ENCODE measurements at places on chromosomes 7 and 10.
A peak's percentile ranks its signal among the peaks of the same experiment; 100 is the strongest.

DNA sequence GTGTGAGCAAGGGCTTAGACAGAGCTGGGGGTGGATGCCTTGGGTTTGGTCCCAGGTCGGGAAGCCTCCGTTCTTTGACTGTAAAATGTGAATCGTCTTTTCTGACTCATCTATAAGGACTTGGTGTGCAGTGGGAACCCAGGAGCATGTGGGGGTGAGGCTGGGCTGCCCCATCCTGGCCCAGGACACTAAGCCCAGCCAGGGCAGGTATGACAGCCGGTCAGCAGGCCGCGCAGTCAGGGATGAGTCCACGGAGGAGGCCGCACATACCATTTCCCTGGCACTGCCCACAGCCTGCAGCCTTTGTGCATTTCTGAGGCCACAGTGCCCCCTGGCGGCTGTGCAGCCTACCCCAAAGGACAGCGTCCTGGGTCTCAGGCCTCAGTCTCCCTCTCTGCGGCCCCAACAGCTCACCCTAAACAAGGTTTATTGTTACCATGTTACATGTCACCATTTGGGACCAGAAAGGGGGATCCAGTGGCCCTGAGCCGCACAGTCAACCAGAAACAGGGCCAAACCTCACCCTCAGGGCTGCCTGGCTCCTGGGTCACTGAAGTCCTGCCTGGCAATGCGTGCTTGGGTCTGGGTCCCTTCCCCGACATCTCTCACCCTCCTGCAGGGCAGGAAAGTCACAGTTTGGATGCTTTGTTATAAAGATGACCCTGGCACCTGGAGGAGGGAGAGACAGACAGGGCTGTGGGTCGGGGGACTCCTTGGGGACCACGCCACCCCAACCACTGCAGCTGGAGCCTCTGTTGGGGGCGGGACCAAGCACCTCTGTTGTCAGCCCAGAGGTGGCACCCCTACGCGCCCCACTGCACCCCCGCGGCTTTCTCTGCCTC is 14.4 kb upstream of the SH2B2 start:
- DNase-seq = peak; percentile 90

DNA sequence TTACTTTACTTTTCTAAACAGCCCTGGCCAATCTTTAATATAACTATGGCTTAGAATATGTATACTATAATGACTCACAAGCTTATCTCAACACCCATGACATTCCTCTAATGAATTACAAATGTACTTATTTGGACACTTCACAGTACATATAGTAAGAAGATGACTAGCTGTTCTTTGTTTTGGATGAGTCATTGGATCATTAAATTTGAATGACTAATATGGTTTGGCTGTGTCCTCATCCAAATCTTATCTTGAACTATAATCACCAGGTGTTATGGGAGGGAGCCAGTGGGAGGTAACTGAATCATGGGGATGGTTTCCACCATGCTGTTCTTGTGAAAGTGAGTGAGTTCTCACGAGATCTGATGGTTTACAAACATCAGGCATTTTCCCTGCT is 807.5 kb upstream of the SORCS1 start:
- DNase-seq = no peak

DNA sequence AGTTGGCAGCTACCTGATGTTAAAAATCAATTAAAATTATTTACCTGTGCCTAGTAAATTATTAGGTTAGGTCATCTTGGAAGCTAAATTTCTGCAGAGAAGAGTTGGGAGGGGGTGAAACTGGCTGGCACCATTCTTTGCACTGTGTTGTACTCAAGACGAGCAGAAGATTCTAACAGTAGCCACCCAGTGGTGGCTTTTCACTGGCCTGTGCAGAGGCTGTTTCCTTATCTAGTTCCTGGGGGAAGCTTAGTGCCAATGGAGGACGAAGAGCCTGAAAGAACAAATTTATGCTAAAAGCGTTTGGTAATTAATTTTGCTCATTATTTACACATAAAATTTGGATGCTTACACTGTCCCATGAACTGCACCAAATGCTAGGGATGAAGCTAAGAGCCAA is 595.3 kb downstream of the XPNPEP1 start:
- DNase-seq = no peak

- DNase-seq = no peak
Observed at GRCh38 chr7:81960026-81960425, 190.2 kb upstream of the HGF start.

DNA sequence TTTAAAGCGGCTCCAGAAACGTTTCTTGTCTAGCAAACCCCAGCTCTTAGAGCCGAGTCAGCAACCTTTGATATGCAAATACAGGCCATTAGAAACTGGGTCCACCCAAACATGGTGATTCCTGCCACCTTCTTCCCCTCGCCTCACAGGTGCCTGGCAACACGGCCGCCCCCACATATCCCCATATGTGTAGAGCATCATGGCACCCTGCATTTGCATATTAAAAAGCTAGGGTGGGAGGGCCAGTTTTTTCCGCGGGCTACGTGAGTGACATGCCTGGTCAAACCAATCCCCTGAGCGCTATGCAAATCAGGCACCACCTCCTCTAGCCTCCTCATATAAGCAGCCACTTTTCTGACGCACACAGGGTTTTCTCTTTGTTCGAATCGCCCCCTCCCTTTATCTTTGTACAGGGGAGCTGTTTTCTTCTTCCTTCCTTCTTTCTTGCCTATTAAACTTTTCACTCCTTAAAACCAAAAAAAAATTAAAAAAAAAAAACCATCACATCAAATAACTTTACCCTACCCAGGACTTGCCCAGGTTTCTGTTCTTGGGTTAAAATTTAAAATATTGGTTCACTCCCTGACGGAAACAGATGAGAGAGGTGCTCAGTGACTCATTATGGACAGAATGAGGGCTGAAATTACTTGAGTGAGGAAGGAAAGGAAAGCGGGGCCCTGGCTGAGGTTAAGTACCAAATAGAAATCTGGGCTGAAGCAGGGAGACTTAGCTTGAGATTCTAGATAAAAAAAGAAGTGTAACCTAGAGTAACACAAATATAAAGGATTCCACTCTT is 59.8 kb downstream of the COA1 start:
- DNase-seq = no peak

- no peak for DNase-seq
Observed at GRCh38 chr7:28203508-28204240, 23.1 kb upstream of the JAZF1 start.

GRCh38 chr10:94630017-94630688 is 53.4 kb upstream of the CYP2C18 start:
- DNase-seq = peak; percentile 40

GRCh38 chr10:94493463-94493862 is 52.1 kb upstream of the HELLS start:
- no peak for DNase-seq

DNA sequence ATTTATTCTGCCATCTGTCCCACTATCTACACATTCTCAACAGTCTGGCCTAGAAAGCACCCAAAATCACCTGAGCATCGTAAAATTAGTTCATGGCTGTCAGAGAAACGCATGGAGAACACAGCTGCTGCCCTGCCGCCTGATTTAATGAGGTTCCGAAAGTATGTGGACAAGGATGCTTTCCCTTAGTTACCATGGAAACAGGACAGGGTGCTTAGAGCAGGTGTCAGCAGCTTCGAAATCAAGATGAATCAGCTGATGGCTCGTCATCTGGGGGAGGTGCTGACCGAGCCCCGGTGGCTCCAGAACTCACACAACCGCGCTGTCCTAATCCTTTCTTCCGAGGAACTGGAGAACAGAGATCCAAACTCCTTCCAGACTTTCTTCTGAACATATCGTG is 151.5 kb downstream of the TEX36 start:
- DNase-seq = no peak

- DNase-seq = no peak
Observed at GRCh38 chr7:93161181-93161762, 13.1 kb upstream of the SAMD9L start.

DNA sequence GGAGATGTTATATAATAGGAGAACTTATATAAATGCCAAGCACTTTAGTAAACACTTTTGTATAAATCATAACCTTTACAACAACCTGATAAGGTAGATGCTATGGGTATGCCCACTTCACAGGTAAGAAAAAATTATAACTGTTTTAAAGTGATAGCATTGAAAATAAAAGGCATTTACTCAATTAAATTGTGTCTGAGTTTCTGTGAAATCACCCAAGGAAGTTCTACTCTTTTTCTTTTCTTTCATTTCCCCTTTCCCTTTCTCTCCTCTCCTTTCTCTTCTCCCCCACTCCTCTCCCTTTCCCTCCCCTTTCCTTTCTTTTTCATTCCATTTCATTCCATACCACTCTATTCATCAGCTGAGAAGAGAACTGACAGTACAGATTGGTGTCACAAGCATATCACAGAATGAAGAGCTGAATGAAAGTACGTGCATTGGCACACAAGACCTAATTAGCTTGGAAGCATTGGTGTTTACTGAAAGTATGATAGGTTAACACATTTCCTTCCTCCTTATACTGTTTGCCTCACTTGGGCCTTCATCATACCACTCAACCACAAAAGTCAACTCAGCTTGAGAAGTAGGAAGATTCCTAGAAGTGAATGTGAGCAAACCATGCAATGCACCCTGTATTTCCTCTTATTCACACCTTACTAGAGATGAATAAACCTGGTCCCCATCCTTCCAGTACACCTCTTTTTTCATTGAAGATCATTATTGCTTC is 117.9 kb upstream of the AGR3 start:
- no peak for DNase-seq

DNA sequence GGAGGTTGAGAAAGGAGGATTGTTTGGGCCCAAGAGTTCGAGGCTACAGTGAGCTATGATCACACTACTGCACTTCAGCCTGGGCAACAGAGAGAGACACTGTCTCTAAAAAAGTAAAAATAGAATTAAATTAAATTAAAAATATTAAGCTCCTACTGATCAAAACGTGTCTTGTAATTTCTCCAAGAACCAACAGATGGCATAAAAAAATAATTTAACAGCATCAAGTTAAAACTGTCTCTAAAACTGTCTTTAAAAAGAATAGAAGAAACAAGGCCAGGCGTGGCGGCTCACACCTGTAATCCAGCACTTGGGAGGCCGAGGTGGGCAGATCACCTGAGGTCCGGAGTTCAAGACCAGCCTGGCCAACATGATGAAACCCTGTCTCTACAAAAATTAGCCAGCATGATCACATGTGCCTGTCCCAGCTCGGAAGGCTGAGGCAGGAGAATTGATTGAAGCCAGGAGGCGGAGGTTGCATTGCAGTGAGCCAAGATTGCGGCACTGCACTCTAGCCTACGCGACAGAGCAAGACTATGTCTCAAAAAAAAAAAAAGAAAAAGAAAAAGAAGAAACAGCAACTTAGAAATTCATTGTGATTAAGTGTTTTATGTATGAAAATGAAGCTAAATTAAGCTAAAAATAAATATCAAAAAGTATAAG is 24.5 kb downstream of the MTPAP start:
- no peak for DNase-seq

DNA sequence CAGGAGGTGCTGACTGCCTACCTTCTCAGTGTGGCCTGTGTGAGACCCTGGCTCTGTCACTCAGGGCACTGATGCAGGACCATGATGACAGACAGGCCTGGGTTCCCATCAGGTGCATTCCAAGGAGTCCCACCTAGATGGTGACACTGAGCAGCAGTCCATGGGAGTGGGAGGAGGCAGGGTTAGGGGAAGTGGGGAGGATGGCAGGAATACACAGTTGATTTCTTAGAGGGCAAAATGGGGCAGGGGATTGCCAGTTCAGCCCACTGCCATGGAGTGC is 155.0 kb downstream of the SH3PXD2A start:
- DNase-seq = no peak

- no peak for DNase-seq
Observed at GRCh38 chr10:31584876-31585275, 265.9 kb downstream of the ZEB1 start.

GRCh38 chr7:41054960-41055661 is 647.8 kb downstream of the INHBA start:
- DNase-seq = no peak

DNA sequence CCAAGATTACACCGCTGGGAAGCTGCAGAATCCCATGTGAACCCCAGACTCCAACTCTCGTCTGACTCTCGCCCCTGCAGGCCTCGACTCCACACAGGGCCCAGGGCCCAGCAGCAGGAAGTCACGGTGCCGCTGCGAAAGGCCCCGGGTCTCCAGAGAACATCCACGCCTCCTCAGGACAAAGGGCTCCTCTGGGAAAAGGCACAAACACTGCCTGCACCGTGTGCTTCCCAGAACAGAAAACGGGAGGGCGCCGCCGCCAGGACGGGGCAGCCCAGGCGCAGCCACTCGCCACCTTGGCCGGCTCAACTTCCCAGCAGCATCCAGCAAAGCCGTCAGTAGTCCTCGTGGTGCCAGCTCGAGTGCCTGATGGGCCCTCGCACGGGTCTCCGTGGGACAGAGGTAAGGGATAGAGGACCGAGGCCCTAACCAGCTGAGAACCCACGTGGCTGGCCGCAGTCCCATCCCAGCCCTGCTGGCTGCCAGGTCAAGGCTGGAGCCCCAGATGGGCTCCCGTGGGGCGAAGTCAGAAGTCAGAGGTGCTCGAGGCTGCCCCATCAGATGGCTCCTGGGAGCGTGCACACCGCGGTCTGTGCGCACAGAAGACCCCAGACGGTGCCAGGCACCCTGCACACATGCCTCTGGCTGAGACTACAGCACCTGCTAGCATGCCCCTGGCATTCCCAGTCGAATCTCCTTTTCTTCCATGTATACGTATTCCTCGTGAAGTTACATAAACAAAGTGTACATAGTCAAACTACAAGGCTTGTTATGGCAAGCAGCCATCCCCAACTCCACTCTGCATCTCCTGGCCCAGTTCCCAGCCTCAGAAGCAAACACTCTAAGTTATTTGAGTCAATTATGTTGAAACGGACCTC is 60.2 kb downstream of the MAD1L1 start:
- no peak for DNase-seq

DNA sequence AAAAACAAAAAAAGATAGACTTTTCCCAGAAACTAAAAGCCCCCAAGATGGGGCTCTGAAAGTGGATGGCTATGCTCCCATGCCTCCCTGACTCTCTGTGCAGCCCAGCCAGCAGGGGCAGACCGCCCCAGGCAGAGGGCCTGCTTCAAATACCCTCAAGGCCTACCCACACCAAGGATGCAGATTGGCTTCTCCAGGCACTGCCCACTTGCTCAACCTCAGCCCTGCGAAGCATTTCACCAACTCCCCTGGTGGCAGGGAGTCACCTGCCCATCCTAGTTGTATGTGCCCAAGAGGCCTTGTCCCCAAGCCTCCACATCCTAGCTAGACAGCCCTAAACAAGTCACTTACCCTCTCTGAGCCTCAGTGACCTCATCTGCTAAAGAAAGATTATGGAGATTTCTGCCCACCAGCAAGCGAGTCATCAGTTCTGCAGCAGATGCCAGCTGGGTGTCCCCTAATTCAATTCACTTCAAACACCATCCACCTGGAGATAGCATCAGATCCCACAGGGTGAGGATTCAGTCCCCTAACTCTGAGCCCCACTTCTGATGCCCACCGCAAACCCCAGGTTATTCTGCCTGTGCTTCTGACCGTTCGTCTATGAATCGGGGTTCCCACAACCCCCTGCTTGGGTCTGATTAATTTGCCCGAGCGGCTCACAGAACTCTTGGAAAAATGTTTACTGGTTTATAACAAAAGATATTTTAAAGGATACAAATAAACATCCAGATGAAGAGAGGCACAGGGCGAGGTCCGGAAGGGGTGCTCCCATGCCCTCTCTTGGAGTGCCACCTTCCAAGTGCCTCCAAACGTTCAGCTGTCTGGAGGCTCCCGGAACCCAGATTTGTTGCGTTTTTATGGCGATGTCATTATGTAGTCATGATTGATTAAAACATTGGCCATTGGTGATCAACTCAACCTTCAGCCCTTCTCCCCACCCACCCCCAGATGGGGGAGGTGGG is 18.6 kb upstream of the ZMIZ1 start:
- no peak for DNase-seq

Data from GM13976 (cell line).